Cardiac fibroblast (primary cell): ENCODE measurements at places on chromosomes 3 and 15.

GRCh38 chr3:94735354-94735753, 672.5 kb downstream of the NSUN3 start:
- no peak for DNase-seq

GRCh38 chr15:42157981-42158765, 1.7 kb upstream of the PLA2G4F start:
- DNase-seq = peak; percentile 61

GRCh38 chr3:67291287-67292252, 293.5 kb downstream of the KBTBD8 start:
- DNase-seq = no peak

- no peak for DNase-seq
Measured at GRCh38 chr3:111652492-111653180, 57.5 kb upstream of the ZBED2 start.

DNA sequence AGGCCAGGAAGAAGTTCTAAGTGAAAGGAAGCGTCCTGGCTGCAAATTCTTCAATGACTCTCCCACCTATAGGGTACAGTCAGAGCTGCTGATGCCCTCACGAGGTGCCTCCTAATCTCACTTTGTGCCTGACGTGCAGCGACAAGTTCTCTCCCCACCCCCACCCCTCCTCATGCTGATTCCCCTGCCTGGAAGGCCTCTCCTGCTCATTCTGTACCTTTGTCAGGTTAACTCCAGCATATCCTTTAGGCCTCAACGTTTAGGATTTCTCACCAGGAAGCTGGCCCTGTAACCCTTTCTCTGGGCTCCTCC, 25.0 kb downstream of the SLC12A8 start:
- DNase-seq = no peak

GRCh38 chr15:37921527-37922385, 12.7 kb upstream of the TMCO5A start:
- no peak for DNase-seq

DNA sequence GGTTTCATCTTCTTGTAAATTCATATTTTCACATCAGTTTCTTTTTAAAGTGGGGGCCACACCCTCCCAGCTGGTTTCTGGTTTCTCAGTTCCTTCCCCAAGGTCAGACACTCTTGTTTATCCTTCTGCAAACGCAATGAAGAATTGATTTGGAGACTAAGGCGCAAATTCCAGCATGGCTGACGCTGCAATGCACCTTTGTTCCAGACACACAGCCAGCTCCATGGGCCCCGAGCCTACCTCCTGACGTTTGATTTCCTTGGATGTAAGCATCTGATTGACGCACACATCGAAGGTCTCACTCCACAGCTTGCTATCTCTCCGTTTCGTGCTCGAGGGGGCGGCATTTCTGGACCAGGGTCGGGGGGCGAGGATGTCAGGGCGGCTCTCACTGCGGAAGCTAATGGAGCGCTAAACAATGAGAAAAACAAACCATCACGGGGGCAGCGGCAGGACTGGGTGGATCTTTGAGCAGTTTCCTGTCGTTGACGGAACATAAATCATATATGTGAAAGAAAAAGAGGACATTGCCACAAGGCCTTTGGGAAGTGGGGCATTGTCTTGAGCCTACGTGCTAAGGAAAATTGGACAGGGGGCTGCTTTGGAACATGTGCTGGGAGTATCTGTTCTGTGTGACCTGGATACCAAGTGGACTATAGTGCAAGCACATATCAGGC, 46.9 kb downstream of the ARHGEF3 start:
- DNase-seq = no peak

DNA sequence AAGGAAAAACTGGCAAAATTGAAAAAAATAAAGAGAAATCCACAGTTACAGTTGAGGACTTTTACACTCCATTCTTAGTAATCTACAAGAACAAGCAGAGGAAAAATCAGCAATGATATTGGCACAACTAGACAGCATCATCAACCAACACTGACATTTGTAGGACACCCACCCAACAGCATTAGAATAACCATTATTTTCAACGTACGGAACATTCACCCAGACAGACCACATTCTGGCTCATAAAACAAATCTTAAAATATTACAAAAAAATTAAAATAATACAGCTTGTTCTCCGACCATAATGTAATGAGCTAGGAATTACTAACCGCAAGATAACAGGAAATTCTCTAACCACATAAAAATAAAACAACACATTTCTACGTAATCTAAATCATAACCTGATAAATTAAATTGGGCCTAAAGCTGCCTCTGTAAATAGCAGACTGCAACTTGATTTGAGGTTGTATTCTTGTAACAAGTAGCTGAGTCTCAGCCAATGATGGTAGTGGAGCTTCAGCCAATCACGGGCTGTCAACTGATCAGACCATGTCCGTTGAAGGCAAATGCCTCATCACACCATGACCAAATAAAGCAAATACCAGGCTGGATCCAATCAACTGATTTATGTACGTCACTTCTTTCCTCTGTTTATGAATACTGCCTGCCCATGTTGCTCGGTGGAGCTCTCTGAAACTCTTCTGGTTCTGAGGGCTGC, 9.2 kb downstream of the PLSCR4 start:
- peak; percentile 96 for DNase-seq

DNA sequence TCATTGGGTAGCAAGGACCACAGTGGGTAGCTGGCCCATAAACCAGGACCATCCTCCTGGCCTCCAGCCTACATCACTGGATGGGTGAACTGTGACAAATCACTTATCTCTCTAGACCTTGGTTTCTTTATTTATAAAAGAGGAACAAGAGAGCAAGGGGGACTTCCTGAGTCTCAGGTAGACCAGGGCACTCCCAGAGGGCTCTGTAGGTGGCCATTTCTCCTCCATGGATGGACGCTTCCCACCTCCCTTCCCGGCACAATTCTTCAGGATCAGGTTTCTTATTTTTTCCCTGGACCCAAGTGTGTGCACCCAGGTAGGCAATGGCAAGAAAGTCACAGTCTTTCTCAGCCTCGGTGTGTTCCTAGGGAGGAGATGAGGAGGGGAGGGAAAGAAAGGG, 41.4 kb upstream of the SPATA12 start:
- DNase-seq = no peak

DNA sequence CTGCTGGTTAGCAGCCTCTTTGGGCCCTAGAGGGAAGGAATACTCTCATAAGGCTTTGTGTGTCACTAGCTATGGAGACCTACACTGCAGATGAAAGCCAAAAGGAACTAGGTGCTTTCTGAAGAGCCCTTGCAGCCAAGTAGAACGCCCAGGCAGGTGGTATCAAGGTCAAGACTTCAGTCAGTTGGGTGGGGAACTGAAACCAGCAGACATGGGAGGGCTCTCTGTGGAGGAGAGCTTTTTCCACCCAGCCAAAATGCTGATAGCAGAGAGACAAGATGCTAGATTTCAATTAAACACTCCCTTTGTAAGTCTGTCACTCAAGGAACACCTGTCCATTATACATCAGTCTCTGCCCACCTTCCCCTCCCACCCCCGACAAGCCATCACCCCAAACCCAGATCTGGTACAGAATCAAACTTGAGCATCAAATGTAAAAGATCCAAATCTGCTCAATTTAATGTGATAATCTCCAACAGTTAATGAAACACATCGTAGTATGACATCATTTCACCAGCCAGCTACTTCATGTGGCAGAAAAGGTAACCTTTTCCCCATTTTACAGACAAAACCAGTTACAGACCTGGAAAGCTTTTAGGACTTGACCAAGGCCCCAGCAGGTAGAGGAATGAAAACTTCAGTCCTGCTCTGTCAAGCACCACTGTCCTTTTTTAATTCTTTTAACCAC, 14.6 kb downstream of the MRPS25 start:
- no peak for DNase-seq

GRCh38 chr15:85530079-85530478, 149.7 kb downstream of the AKAP13 start:
- no peak for DNase-seq

GRCh38 chr3:108127301-108127988, 36.6 kb upstream of the CD47 start:
- peak; percentile 5 for DNase-seq

- DNase-seq = no peak
Measured at GRCh38 chr3:163504974-163505373, 1573.3 kb downstream of the SI start.

- no peak for DNase-seq
Measured at GRCh38 chr3:124938896-124939295, 4.3 kb upstream of the MUC13 start.

DNA sequence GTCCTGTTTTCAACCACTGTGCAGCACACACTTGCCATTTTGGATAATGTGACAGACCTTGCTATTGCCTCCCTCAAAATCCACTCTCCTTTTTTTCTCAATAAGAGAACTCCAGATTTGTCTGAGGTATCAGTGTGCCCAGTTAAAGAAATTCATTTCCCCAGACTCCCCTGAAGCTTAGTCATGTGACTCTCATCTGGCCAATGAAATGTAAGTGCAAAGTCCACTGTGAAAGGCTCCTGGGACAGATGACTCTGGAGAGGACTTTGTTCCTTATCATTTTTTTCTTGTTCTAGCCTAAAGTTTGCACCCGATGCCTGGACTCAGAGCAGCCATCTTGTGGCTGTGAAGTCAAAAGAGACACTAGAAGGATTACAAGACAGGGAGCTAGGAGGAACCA, 268.6 kb upstream of the LRTM1 start:
- DNase-seq = no peak

DNA sequence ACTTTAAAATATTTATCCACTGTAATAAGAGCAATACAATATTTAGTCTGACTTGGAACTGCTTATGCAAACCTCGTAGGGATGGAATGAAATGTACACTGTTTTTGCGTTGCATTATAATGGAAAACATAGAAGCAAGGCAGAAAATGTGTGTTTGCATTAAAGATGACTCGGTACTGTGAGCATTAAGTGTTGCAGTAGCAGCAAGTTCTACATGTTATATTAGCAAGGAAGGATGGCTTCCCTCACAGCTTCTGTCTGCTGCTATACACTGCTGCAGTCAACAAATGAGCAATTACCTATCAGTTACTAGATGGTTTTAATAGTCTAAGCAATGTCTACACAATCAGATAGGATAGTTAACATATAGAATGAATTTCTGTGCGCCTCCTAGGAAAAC, 75.4 kb downstream of the CDIN1 start:
- no peak for DNase-seq

DNA sequence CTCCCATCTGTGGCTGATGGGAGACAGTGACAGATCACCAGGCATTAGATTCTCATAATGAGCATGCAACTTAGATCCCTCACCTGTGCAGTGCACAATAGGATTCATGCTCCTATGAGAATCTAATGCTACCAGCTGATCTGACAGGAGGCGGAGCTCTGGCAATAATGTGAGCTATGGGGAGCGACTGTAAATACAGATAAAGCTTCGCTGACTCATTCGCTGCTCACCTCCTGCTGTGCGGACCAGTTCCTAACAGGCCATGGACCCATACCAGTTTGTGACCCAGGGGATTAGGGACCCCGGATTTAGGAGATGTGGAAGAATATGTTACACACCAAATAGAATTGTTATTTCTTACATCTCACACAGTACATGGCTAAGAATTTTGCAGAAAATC, 6.7 kb downstream of the ARGFX start:
- DNase-seq = peak; percentile 18

- DNase-seq = no peak
Measured at GRCh38 chr3:34687671-34688070, 889.2 kb downstream of the PDCD6IP start.

- DNase-seq = no peak
Measured at GRCh38 chr3:43079536-43080332, 26.1 kb downstream of the POMGNT2 start.
